Panc1 (cell line): ENCODE measurements at places on chromosomes 7 and 10.

GRCh38 chr10:104233817-104234216 lies 1.7 kb upstream of the CFAP43 start:
- DNase-seq: no peak

GRCh38 chr10:17464545-17464944 lies 10.2 kb upstream of the ST8SIA6 start:
- no peak for DNase-seq

DNA sequence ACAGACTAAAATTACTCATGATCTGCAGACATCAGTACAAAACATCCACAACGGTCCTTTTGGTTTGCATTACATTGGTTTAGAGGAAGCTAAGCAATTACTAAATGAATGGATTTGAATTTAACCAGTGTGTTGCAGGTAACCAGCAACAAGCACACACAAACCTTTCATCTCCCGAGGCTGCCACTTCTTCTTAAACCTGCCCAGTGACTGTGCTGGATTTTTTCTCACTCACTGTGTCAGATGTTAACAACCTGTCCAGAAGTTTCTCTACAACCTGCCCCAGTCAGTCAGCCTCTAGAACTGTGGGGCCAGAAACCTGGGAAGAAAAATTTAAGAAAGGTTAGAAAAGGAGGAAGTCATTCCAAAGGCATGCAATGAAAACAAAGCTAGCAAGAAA lies 2.4 kb upstream of the MEOX2 start:
- DNase-seq: no peak

DNA sequence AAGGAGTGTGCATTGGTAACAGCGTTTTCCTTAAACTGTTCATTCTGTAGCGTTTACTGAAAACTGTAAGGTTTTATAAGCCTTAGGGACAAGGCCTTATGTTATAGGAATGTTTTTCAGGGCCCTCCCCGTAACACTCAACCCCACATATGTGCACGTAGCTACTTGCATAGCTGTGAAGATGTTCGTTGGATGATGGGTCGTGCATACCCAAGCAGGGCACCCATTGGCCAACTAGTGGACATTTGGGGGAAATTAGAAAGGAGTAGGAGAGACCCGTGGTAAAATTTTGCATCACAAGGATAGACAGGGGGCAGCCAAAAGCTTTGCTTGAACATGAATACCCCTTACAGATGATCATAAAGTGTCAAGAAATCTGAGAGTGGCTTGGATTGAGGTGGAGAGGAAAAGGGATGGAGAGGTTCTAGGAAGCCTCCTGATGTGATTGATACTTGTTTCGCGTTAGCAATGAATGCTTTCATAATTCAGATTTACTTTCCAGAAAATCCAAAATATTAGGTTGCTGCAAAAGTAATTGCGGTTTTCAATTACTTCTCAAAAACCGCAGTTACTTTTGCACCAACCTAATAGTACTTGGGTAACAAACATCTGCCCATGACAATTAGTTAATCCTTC lies 878 bp downstream of the SEC61A2 start:
- DNase-seq: peak; percentile 24

GRCh38 chr10:86413046-86413728 lies 46.6 kb upstream of the GRID1 start:
- DNase-seq: no peak

DNA sequence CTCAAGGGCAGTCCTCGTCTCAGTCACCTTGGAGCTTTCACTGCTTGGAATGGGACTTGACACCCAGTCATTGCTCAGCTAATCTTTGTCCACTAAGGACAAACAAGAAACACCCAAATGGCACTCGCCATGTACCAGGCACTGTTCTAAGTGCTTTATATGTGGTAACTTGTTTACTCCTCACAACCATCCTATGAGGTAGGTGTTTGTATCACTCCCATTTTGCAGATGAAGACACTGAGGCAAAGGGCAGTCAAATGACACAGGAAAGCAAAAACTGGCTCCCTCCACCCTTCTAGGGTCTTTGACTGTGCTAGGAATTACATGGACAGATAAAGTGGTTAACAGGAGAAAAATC lies 24.7 kb downstream of the DNAJB12 start:
- DNase-seq: no peak

DNA sequence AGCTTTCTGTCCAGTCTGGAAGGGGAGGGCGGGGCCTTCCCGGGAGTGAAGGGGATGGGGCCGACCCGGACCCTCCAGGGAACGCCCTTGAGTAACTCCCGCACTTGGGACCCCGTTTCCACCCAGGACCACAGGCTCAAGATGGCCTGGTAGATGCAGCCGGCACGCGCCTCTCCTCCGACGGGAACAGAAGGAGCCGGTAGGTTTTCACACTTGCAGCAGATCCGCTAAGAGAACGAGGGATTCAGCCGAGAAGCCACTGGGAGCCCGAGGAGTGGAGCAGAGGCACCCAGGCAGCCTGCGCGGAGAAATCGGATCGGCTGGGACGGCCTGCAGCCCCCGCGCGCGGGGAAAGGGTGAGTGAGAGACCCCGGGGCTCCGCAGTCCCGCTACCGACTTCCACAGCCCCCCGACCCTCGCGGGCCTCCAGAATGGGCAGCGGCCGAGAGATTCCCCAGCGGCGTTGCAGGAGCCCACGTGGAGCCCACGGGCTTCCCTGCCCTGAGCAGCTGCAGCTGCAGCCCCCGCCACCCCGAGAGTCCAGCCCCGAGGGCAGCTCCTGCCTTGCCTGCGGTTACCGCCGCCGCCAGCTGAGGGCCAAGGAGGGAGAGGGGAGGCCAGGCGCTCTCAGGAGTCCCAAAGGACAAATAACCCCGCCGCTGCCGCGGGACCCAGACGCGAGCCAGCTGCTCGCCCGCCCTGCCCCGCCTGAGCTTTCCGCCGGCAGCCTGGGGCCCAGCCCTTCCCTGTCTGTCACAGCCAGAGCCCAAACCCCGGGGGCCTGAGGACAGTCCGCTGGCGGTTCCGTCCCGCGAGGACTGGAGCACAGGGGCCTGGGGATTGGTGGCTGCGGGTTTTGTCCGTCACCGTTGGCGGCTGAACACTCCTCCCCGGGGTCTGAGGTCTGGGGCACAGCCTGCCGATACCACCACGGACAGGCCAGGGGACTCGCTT lies 21.8 kb downstream of the IFT22 start:
- no peak for DNase-seq

DNA sequence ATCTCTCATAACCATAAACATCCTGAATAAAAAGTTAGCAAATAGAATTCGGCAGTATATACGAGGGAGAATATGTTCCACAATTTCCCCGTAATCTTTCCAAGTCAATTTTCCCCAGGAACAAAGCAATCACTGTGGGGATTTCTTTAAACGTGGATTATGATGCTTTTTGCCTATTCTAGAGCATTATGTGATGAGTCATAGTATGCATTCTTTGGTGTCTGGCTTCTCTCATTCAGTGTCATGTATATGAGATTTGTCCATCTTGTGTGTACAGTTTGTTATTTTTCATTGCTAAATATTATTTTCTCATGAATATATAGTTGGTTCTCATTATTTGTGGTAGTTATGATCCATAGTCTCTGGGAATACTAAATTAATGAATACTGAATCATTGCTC lies 9.9 kb upstream of the OR9A4 start:
- DNase-seq: no peak

GRCh38 chr10:29250066-29250465 lies 38.8 kb upstream of the LYZL1 start:
- no peak for DNase-seq

- no peak for DNase-seq
Observed at GRCh38 chr10:1093696-1094095, 37.5 kb downstream of the WDR37 start.

DNA sequence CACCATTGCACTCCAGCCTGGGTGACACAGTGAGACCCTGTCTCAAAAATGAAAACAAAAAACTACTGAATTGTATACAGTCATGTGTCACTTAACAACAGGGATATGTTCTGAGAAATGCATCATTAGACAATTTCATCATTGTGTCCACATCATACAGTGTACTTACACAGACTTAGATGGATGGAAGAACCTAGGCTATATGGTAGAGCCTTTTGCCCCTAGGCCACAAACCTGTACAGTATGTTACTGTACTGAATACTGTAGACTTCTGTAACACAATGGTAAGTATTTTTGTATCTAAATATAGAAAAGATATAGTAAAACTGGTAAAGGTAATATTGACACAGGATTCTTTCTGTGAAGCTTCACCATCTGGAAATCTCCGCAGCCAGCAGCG lies 81.7 kb downstream of the KBTBD2 start:
- no peak for DNase-seq

DNA sequence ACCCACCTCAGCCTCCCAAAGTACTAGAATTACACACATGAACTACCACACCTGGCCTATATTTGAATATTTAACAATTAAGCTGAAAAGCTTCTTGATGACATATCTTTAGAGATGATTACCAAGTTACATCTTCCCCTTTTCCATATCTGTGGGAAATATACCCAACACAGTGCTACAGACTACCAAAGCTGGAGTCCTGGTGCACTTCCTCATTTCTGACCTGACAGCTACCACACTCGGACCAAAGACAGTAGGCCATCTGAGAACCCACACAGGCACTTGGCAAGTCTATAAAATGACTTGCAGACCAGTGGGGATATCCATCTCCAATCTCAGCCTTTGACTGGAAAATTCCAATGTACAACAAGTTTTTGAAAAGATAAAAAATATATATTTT lies 270.4 kb upstream of the KLF14 start:
- no peak for DNase-seq

GRCh38 chr7:108196004-108196403 lies 65.8 kb upstream of the LAMB4 start:
- no peak for DNase-seq

DNA sequence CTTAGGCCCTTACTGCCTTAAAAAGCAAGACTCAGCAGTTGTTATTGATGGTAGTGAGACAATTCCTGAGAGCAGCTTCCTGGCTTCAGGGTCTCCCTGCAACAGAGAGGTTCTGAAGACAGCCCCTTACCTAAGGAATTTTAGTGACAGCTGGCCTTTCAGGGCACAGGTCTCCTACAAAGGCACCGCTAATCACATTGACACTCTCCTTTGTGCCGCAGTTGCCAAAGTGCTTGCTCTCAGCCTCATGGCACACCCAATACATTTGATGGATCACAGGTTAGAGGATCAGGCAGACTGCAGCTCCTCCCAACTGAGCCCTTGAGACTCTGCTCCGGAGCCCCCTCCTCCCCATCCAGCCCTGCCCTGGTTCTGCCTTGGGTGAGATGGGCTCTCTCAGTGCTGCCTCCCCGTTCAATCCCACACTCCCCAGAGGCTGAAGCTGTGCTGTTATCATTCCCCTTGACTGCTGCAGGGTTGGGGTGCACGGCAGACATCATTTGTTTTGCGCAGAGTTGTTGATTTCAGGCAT lies 198.2 kb downstream of the EMX2 start:
- no peak for DNase-seq

GRCh38 chr7:142357953-142358520 lies 100.2 kb upstream of the PRSS58 start:
- peak; percentile 38 for DNase-seq

DNA sequence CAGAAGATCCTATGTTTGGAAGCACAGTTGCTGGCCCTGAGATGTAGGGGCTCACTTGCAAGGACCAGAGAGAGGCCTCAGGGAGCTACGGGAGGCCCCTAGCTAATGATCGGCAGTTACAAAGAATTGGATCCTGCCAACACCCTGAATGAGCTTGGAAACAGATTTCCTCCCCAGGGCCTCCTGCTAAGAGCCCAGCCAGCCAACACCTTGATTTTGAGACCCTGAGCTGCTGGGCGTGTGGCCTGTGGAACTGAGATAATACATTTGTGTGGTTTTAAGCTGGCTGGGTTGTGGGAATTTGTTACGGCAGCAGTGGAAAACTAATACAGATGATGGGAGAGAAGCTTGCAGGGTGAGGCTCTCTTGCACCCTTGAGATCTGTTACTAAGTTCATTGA lies 3.9 kb downstream of the DOCK1 start:
- no peak for DNase-seq

DNA sequence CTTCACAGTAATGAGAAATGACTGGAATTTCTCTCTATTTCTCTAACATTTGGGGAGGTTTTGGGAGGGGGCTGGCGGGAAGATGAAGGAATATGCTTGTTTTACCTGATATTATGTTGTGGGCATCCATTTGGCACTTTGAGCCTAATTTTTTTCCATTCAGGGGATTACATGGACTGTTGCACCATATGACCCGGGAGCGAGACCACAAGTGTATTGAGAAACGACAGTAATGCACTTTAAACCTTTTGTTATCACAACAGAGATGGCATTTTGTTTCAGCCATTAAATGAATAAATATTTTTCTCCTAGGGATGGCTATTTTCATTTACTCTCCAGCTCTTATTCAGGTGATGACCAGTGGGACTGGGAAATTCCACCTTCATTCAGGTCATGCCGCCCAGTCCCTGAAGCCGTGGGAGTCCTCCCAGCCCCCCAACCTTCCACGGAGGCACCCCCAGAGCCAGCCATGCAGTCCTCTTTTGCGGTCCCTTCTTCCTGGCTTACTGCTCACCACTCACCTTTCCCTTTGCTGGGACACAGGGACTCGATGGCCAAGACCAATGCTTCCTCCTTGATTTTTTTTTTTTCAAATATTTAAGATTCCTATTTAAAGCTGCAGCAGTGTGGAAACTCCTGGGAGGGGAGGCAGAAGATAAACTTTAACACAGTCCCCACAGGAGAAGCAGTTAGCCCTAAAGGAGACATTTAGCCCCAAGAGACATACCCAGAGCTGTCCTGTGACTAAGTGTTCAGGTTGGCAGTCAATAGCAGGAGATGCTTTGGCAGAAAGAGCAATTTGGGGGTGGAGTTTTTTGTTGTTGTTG lies 190.9 kb upstream of the YAE1 start:
- DNase-seq: no peak

DNA sequence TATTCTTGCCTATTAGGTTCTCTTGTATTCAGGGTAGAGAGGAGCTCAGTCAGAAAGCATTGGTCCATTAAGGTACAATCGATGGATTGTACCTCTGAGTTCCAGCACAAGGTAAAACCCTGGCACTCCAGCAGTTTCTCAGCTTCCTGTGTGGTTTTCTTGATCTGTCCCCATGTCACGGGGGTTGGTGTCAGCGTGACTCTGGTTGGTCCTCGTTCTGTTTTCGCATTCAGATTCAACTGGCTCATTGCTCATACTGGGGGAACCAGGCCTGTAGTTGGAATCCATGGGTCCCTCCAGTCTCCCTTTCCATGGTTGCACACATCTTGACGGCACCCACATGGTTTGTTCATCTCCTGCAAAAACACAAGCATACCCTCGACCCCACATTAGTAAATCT lies 32.7 kb upstream of the RASGEF1A start:
- DNase-seq: no peak

- DNase-seq: no peak
Observed at GRCh38 chr10:88138319-88138848, 275.0 kb downstream of the PTEN start.

- no peak for DNase-seq
Observed at GRCh38 chr7:93039786-93040185, 78.0 kb downstream of the SAMD9 start.

GRCh38 chr10:59508296-59508695 lies 145.9 kb upstream of the FAM13C start:
- DNase-seq: no peak

GRCh38 chr10:26860102-26860442 lies 686 bp downstream of the ABI1 start:
- no peak for DNase-seq

- DNase-seq: no peak
Observed at GRCh38 chr10:110481919-110482318, 15.8 kb upstream of the DUSP5 start.
